ENCODE measurements at places on chromosomes 2 and 18. TPM values are rescaled to one million over a fixed set of nuclear protein-coding genes. Genes with fewer than 3 reads are reported as not detected.

The ELOA2 gene
- not detected for total RNA-seq

The IL37 gene
- not detected for total RNA-seq

The SP140 gene
- total RNA-seq: 0.57 TPM

The SH2D6 gene
- not detected for total RNA-seq

The INHA gene
- 0.59 TPM for total RNA-seq

The IL18RAP gene
- 0.70 TPM for total RNA-seq

The KLHL14 gene
- total RNA-seq: 0.11 TPM

The EFHD1 gene
- total RNA-seq: 20.1 TPM

- DNase-seq: no peak
Measured at GRCh38 chr18:28095041-28095440, 81.9 kb downstream of the CDH2 start.

- DNase-seq: peak; percentile 44
Measured at GRCh38 chr2:3626812-3627499, 31.0 kb upstream of the ALLC start.

DNA sequence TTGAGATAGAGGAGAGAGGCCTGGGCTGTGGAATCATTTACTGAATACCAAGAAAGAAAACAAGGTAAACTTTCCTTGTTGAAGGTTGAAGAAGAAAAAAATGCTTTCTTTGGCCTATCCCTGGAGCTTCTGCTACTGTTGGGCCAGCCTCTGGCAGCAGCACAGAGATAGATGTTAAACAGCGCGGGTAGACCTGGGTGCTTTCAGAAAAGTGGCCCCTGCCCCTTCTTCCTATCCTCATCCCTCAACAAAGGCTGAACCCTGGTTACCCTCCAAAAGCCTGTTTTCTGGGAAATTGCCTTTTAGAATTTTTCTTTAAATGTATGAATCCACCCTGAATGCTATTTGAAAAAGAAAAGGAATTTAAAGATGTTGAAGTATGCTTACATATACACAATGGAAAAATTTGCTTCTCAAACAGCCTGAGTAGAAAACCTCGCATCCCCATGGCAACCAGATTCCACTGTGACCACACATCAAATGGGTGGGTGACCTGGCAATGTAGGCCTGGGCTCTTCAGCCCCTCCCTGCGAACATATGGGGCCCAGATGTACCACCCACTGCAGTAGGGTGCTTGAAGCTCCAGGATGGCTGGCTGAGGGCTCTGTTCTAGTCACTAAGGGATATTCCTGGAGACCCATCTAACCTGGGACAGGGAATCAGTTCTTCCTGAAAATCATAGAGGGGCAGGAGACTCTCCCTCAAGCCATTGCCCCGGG is 23.4 kb upstream of the CHRNA1 start:
- no peak for DNase-seq

DNA sequence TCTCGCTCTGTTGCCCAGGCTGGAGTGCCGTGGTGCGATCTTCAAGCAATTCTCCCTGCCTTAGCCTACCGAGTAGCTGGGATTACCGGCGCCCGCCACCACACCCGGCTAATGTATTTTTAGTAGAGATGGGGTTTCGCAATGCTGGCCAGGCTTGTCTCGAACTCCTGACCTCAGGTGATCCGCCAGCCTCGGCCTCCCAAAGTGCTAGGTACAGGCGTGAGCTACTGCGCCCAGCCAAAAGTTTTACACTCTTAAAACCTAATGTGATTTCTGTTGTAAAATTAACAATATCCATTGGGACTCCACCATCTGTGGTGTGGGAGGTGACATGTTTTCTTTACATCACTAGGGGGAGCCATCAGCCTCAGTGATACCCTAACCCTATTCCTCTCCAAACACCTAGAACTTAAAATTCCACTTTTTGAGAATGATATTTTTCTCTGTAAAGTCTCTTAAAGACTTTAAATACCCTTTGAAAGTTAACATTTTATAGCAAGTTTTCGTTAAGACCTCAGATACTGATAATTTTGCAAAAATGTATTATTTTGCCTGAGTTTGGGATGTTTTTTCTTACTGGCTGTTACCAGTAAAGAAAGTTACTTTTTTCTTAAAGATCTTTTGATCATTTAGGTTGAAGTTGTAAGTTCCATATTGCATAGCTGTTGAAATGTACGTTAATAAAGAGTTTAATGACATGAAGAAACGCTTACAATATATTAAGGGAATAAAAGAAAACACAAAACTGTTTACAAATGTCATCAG is 11.6 kb upstream of the EIF2AK2 start:
- no peak for DNase-seq

- no peak for DNase-seq
Measured at GRCh38 chr2:11656671-11657101, 13.3 kb downstream of the NTSR2 start.

- no peak for DNase-seq
Measured at GRCh38 chr18:45488645-45489044, 126.6 kb upstream of the SLC14A2 start.

DNA sequence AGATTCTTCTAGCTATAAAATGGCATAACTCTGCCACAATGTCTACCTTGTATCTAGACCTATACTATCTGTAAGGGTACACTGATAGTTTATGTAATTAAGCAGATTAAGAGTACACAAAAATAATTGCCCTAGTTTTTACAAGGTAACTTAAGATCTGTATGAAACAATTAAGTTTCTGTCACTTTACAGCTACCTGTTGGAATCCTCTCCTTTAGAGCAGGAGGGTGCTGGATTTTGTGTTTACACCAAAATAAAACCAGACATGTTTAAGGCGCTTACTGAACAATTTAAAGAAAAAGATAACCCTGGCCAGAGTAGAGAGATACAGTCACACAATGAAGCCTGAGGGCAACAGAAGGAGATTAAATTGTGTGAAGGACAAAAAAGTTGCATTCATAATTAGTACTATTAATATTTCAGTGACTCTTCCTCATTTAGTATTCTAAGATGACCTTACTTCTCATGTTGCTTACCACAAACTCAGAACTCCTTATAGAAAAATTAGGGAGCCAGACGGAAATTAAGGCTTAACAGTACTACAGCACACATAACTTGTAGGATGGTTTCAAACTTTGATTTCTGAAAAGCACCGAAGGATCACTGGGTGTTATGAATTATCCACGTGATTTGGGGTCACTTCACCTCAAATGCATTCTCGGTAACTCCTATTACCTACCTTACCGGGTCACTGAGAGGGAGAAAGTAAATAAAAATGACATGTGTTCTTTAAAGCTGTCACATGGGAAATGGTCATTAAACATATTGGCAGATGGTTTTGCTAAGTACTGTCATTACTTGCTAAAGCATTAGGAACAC is 1.0 kb downstream of the DARS1 start:
- DNase-seq: no peak

GRCh38 chr2:8337321-8337720 is 344.5 kb upstream of the ID2 start:
- no peak for DNase-seq

DNA sequence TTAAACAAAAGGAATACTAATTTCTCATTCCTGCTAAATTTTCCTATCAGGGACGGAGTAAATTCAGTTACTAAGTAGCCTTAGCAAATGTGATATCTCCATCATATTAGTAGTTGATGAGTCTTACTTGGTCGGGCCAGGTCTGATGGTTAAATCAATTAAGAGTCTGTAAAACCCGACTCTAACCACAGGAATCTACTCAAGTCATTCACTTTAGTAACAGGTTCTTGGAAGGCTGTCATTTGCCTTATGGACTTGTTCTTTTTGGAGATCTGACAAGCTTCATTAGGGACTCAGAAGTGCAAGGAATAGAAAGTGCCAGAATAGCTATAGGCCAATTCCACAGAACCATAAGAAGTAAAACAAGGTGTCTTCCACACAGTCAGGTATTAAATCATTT is 119.0 kb downstream of the GCA start:
- DNase-seq: no peak

DNA sequence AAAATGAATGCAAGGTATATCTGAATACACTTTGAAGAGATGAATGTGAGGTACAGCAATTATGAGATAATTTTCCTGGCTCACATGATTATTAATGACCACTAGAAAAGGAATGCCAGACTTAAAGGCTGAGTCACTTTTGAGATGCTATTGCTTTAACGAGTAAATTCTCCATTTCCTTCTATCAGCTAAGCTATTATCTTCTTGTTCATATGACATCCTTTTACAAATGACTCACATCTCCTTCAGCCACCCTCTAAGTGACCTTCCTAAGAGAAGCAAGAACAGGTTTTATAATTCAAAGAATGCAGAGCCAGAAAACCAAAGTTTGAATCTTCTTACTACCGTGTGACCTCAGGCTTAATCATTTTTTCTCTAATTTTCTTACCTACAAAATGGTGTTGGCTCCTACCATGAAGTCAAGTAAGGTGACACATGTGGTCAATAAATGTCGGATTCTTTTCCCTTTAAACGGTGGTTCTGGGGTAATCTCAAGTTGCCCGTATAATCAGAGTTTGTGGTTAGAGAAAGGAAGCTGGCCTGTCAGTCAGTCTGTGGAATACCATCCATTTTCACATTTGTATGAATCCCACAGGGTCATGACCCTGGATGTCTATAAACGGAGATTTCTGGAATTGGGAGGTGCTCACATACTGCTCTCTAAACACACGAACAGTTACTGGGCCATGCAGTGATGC is 184.0 kb upstream of the PID1 start:
- no peak for DNase-seq

DNA sequence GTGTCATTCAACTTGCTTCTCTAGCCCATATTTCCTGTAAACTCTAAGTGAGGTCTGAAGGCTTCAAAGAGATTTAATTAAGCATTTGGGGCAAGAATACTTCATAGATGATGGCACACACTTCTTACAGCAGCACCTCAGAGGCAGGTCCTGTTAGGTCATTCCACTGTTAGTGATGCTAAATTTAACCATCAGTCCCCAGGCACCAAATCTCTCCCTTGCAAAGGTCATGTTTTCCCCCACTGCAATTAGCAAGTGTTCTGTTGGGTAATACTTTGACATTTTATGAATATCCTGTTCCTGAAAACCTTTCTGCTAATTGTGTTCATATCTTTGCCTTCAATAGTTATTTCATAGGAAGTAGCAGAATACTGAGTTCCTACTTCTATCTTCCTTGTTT is 117.0 kb downstream of the STK39 start:
- DNase-seq: no peak

DNA sequence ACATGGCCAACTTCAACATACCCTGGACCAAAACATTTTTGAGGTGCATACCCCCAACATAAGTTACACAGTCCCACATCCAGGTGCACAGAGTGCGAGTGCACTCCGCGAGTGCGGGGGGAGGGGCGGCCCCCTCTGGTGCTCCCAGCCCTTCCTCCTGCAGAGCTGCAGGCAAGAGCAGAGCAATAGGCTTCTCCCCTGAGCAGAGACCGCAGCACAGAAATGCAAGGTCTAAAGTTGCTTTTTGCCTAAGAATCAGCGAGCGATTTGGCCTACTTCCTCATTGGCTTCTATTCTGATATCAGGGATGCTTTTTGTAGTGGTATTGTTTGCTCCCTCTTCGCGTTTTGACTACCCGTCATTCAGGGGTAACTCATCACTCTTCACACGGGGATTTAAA is 40.6 kb downstream of the BOLA3 start:
- DNase-seq: no peak

- DNase-seq: no peak
Measured at GRCh38 chr2:75155115-75155514, 44.2 kb downstream of the TACR1 start.

GRCh38 chr2:187874786-187875185 is 320.6 kb upstream of the TFPI start:
- no peak for DNase-seq

- DNase-seq: no peak
Measured at GRCh38 chr2:64905338-64906024, 83.7 kb upstream of the SLC1A4 start.

DNA sequence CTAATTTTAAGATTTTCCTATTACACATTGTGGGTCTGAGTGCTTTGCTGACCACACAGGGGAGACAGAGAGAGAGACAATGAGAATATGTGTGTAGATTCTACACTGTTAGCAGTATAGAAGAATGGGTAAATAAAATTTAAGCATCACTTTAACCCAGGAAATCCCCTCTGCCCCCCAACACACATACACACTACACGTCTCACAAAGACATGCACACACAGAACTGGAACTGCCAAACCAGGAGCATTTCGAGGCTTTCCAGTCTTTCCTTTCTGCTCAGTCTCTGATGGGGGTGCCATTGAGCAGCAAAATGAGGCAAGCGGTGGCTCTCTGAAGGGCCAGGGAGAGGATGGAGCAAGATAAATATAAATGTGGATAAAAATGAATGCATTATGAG is 2.5 kb downstream of the MERTK start:
- DNase-seq: no peak

Data from cardiac septum (tissue), 1 donor.